ENCODE measurements at places on chromosomes 2 and 18.

- peak; percentile 84 for DNase-seq
Observed at GRCh38 chr2:235669269-235669831, 175.5 kb downstream of the AGAP1 start.

DNA sequence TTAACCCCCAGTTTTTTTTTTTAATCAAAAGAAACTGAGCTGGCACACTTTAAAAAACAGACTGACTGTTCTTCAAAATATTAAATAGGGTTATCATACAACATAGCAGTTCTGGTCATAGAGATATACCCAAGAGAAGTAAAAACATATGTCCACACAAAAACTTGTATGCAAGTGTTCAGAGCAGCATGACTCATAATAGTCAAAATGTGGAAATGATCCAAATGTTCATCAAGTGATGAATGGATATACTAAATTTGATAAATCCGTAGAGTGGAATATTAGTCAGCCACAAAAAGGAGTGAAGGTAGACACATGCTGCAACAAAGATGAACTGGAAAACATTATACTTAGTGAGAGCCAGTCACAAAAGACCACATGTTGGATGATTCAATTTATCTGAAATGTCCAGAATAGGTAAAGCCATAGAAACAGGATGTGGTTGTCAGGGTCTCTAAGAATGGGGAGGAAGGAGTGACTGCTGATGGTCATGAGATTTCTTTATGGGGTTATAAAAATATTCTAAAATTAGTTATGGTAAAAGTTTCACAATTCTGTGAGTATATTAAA lies 5.1 kb downstream of the SMIM21 start:
- DNase-seq: no peak

- no peak for DNase-seq
Observed at GRCh38 chr2:63827749-63828148, 13.9 kb upstream of the UGP2 start.

- DNase-seq: no peak
Observed at GRCh38 chr2:241986836-241987641, 117.5 kb downstream of the RTP5 start.

- DNase-seq: no peak
Observed at GRCh38 chr2:83941886-83942285, 517.2 kb downstream of the SUCLG1 start.

DNA sequence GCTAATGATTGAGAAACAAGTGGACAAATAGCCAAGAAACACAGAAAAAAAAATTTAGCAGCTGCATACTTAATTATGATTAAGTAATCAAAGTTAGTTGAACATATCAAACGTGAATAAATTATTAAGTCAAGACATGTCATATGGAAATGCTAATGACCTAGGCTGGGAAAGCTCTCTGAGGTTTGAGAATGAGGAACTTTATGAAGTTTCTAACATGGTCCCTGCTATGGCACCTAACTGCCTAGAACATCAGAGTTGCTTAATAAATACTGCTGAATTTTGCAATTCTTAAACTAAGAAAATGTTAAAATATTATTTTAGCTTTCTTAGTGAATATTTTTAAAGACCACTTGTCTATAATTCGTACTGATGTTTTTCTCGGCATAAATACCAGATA lies 99.8 kb downstream of the AFF3 start:
- no peak for DNase-seq

- DNase-seq: no peak
Observed at GRCh38 chr2:46980786-46981573, 65.4 kb upstream of the MCFD2 start.

GRCh38 chr2:45178359-45178758 lies 169.1 kb upstream of the SIX2 start:
- DNase-seq: no peak

DNA sequence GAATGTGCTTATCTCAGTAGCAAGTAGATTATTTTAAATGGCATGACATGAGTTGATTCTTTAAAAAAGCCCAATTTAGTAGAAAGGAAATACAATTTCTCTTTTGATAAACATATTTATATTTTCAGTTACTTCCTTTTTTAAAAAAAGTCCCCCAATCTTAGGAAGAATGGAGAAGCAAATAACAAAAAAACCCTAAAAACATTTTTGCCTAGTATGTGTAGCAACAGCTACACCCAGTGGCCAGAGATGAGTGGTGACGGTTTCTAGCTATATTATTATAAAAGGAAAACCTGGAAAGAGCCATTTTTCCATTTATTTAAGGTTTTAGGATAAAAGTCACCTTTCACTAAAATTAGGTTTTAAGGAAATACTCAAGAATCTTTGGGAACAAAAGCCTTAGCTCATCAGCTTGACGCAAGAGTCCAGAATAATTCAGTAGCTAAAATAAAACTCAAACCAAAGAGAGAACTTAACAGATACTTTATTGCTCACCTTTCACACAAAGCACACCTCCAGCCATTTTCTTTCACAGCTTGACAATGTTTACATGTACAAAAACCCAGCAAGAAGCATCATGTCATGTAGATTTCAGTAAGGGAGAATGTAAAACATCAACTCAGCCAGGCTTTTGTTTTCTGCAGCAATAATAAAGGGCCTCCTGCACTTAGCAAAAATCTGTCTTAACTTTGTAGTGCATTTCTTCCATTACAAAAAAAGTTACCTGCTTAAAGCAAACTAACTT lies 15.7 kb downstream of the FAM98A start:
- no peak for DNase-seq

DNA sequence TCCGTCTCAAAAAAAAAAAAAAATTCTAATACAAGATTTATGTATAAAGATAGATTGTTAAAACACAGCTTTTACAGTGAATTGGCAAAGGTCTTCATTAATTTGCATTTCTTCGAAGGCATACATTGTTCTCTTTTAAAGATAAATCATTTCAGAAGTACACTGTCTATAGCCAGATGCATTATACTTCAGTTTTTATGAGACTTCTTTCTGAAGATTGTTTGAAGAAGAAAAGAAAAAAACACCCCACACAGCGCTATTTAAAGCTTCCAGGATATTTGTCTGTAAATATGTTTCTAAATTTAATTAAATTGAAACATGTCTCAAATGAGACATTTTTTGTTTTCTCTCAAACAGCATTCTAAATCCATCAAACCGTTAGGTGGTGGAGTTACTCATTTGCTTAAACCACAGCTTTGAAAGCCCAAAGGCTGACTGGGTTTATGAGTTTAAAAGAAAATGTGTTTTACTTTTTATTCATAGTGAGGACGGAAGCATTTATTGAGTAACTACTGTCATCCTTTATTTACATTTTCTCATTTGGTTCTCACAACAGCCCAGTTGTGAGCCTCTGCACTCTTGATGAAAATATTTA lies 42.4 kb upstream of the C1GALT1C1L start:
- DNase-seq: no peak

GRCh38 chr2:197575987-197576386 lies 60.1 kb downstream of the MOB4 start:
- no peak for DNase-seq

- DNase-seq: no peak
Observed at GRCh38 chr2:120224735-120225548, 1.7 kb upstream of the TMEM185B start.

GRCh38 chr2:37627710-37628109 lies 43.7 kb downstream of the CDC42EP3 start:
- no peak for DNase-seq

DNA sequence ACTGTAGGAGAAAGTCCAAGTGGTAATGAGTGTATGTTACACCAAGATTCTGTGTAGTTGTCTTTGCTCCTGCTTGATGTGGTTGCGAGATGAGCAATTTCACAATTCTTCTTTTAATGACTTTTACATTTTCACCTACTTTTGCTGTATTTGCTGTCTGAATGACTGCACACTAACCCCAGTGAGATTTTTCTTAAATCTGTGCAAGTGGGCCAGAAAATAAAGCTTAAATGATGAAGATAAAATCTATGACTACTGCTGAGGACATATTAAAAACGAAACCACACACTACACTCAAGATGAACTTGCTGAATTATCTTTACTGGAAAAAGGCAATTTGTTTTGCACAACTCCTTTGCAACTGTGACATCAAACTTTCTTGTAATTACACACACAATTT lies 4.1 kb downstream of the LDAH start:
- no peak for DNase-seq

DNA sequence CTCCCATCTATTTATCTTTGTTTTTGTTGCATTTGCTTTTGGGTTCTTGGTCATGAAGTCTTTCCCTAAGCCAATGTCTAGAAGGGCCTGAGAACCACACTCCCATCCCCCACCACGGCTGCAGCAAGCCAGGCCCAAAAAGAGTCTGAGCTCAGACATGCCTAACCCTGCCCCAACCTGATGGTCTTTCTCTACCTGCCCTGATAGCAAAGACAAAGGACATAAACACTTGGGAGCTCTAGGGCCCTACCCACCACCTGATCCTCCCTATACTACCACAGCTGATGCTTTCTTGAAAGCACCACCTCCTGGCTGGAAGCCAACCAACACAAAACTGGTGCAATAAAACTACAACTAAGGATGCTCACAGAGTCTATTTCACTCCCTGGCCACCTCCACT lies 233.4 kb downstream of the WDR7 start:
- DNase-seq: no peak

DNA sequence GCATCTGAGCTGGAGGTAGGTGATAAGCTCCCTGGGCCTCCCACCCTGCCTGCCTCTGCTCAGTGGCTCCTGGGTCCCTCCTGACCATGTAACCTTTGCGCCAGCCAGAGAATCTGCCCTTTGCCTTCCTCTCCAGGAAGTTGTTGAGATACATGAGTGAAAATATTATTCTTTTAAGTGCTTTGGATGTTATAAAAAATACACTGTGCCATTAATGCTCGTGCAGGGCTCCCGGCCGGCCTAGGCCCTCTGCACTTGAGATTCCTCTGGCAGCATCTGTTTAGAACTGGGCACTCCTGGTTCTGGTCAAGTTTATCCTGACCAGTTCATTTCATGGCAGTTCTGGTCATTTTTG lies 18.8 kb downstream of the AGAP1 start:
- no peak for DNase-seq

- no peak for DNase-seq
Observed at GRCh38 chr2:45315861-45316260, 295.2 kb downstream of the SRBD1 start.

- DNase-seq: no peak
Observed at GRCh38 chr2:42957861-42958301, 165.5 kb upstream of the HAAO start.

- DNase-seq: no peak
Observed at GRCh38 chr2:71608441-71608840, 155.1 kb downstream of the DYSF start.

GRCh38 chr18:25590456-25590855 lies 238.5 kb upstream of the ZNF521 start:
- DNase-seq: no peak

- no peak for DNase-seq
Observed at GRCh38 chr18:67710639-67711038, 194.1 kb upstream of the DSEL start.

GRCh38 chr2:166573391-166573790 lies 79.3 kb upstream of the SCN7A start:
- DNase-seq: no peak

GRCh38 chr2:62498739-62499138 lies 7.3 kb downstream of the TMEM17 start:
- no peak for DNase-seq

GRCh38 chr18:11851806-11852337 lies 659 bp downstream of the CHMP1B start:
- no peak for DNase-seq

GRCh38 chr2:70726947-70727725 lies 40.9 kb downstream of the ADD2 start:
- DNase-seq: peak; percentile 23

GRCh38 chr2:70748002-70748784 lies 19.8 kb downstream of the ADD2 start:
- DNase-seq: no peak

- no peak for DNase-seq
Observed at GRCh38 chr18:25876330-25876948, 214.0 kb downstream of the SS18 start.

GRCh38 chr2:146123714-146124113 lies 1603.8 kb upstream of the ZEB2 start:
- DNase-seq: no peak

- no peak for DNase-seq
Observed at GRCh38 chr18:28091197-28091596, 85.7 kb downstream of the CDH2 start.

DNA sequence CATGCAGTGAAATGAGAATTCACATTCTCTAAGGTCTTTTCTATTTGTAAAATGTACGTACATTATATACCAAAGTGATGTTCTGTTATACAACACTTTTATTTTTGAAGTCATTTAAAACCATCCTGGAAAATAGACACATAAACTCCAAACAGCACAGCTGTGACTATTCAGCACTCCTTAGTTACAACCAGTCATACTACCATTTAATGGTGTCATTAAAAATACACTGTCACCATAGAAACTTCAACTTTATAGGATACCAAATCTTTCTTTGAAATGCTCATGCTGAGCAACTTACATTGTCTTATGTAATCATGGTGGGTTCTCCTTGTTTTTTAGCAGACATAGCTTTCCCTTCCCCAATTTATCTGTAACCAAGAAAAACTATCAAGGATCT lies 85.3 kb downstream of the METTL4 start:
- DNase-seq: no peak

DNA sequence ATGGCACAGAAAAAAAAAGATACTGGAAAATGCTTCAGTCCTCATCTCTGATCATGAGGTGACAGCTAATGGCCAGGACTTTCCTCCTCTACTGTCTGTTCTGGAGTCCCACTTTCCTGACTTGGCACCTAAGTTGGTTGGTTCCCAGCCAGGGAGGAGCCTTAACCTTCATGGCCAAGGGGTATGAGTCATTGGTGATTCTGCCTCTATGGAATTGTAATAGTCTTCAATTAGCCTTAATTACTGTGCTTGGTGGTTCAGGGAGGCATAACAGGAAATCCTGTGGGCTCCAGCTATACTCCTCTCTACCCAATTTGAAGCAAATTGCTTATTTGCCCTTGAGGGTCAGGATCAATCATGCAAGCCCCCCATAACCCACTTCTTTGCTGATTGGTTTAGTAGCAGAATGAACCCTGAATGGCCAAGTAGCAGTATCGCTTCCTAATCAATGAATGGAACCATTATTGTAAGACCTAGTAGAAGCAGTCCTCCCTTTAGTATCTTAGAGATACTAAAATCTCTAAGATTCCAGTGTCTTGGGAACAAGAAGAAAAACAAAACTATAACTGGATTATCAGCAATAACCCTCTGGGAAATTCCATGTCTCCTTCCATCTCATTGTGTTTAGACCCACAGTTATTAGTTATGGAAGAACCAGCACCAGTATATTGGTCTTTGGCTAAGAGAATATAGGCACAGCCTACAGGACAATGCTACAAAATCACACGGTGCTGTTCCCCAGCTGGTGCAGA lies 109.0 kb downstream of the COL6A3 start:
- no peak for DNase-seq
